ENCODE measurements at places on chromosomes 13 and 19. TPM values are rescaled to one million over a fixed set of nuclear protein-coding genes. Genes with fewer than 3 reads are reported as not detected.

- H3K27ac ChIP-seq: peak within 1 kb of the TSS; percentile 93
- peak within 1 kb of the TSS; percentile 81 for H3K4me3 ChIP-seq
- H3K36me3 ChIP-seq: peaks cover 38% of the 10 kb centered on the region
- H3K4me1 ChIP-seq: peaks cover 47% of the 10 kb centered on the region
These were observed at the start of gene DYRK1B for GRCh38 chr19:39833464-39834286. TSS of gene DYRK1B (minus strand) at chr19:39834162. CDS start at chr19:39831867, 2,295 bp downstream.

GRCh38 chr19:51317968-51318367 is 6.5 kb downstream of the IGLON5 start:
- peaks cover 4% of the 10 kb centered on the region for H3K36me3 ChIP-seq
- no peak overlapping the region for H3K4me3 ChIP-seq
- H3K27ac ChIP-seq: no peak overlapping the region
- H3K27me3 ChIP-seq: peaks cover 2% of the 10 kb centered on the region
- H3K4me1 ChIP-seq: no peaks in the 10 kb centered on the region

DNA sequence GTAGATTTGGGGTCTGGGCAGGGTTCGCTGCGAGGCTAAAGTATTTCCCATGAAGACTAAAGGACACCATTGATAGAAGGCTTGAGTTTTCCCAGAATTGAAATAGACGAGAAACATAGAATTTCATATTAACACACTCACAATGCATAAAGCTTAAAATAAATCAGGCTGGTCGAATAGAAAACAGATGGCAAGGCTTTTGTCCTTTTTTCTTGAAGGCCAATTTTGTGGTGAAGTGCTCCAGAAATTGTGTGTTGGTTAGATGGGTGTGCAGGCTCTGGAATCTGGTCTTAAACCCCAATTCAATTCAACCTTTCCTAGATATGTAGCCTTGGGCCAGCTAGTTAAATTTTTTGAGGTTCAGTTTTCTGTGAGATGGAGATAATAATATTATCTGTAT is 56.9 kb upstream of the LRCH1 start:
- no peaks in the 10 kb centered on the region for H3K4me1 ChIP-seq
- DNase-seq: no peak
- no peaks in the 10 kb centered on the region for H3K36me3 ChIP-seq

- H3K27ac ChIP-seq: peak overlapping the region; percentile 68
- H3K4me1 ChIP-seq: peaks cover 30% of the 10 kb centered on the region
- H3K4me3 ChIP-seq: no peak overlapping the region
- DNase-seq: peak; percentile 9
- H3K27me3 ChIP-seq: peaks cover 2% of the 10 kb centered on the region
These were observed 5.7 kb downstream of the PGPEP1 start for GRCh38 chr19:18346091-18346490.

GRCh38 chr13:95676105-95676761 is 706 bp upstream of the DNAJC3 start:
- peaks cover 72% of the 10 kb centered on the region for H3K4me1 ChIP-seq
- peaks cover 8% of the 10 kb centered on the region for H3K27me3 ChIP-seq
- H3K27ac ChIP-seq: peak overlapping the region; percentile 97
- H3K4me3 ChIP-seq: peak overlapping the region; percentile 97
- peak; percentile 38 for DNase-seq
- H3K36me3 ChIP-seq: peaks cover 13% of the 10 kb centered on the region

Gene ATP4B
- polyA plus RNA-seq: not detected

DNA sequence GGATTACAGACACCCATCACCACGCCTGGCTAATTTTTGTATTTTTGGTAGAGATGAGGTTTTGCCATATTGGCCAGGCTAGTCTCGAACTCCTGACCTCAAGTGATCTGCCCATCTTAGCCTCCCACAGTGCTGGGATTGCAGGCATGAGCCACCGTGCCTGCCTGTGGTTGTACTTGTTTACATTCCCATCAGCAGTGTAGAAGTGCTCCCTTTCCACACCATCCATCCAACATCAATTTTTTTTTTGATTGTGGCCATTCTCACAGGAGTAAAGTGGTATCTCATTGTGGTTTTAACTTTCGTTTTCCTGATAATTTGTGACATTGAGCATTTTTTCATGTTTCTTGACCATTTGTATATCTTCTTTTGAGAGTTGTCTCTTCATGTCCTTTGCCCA is 1019.4 kb upstream of the SLC10A2 start:
- H3K4me1 ChIP-seq: no peaks in the 10 kb centered on the region
- no peak for DNase-seq
- H3K27ac ChIP-seq: no peak overlapping the region
- H3K36me3 ChIP-seq: no peaks in the 10 kb centered on the region
- H3K27me3 ChIP-seq: no peaks in the 10 kb centered on the region
- no peak overlapping the region for H3K4me3 ChIP-seq

- H3K27ac ChIP-seq: peak overlapping the region; percentile 49
- H3K4me1 ChIP-seq: peaks cover 25% of the 10 kb centered on the region
- no peaks in the 10 kb centered on the region for H3K36me3 ChIP-seq
- H3K27me3 ChIP-seq: peaks cover 4% of the 10 kb centered on the region
- H3K4me3 ChIP-seq: peak overlapping the region; percentile 90
These were observed 6.3 kb downstream of the PGLYRP1 start for GRCh38 chr19:46016426-46017094.

GRCh38 chr19:9507285-9507684 is 8.9 kb upstream of the ZNF560 start:
- H3K4me1 ChIP-seq: no peaks in the 10 kb centered on the region
- H3K27me3 ChIP-seq: peaks cover 5% of the 10 kb centered on the region
- no peak overlapping the region for H3K27ac ChIP-seq
- peaks cover 10% of the 10 kb centered on the region for H3K36me3 ChIP-seq
- DNase-seq: no peak
- no peak overlapping the region for H3K4me3 ChIP-seq

Measured in immature natural killer cell (primary cell).